CD4-positive, alpha-beta T cell treated with Interleukin-1 beta for 1 hour (primary cell): ENCODE measurements at places on chromosomes 11 and 22.

- no peak for DNase-seq
These were observed 7.2 kb downstream of the MICAL2 start for GRCh38 chr11:12117611-12118010.

- DNase-seq = no peak
These were observed 2.8 kb upstream of the BARX2 start for GRCh38 chr11:129372609-129373488.

- no peak for DNase-seq
These were observed 497 bp upstream of the SYT12 start for GRCh38 chr11:67022341-67022933.

- DNase-seq = no peak
These were observed 353.8 kb downstream of the TMEM135 start for GRCh38 chr11:87391496-87391895.

GRCh38 chr22:46065691-46066454 is 84.5 kb upstream of the PPARA start:
- DNase-seq = no peak
